ENCODE measurements at places on chromosomes 1 and 21.

DNA sequence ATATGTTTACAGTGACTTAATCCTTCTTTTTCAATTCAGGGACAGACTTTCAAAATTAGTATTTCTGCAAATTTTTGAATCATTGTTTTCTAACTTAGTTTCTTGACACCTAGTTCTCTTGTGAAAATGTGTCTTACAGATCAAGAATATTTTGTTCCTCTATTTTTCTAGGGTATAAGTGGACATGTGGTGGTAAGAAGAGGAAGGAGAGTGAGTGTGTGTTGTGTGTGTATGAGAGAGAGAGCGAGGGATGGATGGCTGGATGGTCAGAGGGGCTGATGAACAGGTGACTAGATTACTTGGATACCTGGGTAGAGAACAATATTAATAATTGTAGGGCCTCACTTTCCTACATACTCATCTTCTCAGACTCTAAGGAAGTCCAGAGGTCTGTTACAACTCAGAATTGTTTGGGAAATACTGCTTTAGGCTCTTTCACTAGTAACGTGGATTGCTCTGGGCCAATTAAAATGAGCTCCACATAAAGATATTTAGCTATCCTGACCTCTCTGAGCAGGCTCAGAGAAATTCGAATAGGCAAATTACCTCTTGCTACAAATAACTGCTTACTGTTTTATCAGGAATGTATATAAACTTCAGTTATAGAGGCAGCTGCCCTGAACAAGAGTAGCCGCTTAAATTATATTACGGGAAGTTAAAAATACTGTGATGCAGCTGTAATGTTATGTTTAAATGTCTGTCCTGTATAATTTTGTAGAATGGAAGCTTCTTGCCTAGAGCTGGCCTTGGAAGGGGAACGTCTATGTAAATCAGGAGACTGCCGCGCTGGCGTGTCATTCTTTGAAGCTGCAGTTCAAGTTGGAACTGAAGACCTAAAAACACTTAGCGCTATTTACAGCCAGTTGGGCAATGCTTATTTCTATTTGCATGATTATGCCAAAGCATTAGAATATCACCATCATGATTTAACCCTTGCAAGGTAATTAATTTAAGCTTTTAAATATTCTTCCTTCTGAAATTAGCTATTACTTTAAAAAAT, 19.7 kb downstream of the GPSM2 start:
- no peak for DNase-seq

DNA sequence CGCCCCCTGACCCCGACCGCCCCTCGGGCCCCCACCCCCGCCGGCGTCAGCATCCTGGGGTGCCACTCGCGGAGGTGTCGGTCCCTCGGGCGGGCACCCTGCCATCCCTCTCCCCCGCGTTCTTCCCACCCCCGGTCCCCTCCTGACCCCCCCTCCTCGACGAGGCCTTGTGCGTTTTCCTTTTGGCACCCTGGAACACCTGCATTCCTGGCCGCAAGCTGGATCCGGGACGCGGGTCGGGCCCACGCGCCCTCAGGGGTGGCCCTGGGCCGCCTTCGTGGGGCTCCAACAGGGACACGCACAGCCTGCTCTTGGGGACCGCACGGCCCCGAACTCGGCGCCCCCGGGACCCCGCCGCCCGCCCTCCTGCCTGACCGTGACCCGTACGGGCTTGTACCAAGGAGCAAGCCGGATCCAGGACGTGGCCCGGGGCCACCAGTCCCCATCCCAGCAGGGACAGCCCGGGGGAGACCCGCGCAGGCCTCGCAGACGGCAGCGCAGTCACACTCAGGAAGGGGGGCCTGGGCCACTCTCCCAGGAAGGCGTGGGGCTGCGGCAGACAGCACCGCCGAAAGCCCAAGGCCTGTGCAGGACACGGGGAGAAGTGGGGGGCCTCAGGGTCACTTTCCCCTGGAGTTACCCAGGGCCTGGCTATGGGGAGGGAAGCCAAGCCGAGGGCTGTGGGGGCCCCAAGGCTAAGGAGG, 579 bp upstream of the SLC19A1 start:
- no peak for DNase-seq

DNA sequence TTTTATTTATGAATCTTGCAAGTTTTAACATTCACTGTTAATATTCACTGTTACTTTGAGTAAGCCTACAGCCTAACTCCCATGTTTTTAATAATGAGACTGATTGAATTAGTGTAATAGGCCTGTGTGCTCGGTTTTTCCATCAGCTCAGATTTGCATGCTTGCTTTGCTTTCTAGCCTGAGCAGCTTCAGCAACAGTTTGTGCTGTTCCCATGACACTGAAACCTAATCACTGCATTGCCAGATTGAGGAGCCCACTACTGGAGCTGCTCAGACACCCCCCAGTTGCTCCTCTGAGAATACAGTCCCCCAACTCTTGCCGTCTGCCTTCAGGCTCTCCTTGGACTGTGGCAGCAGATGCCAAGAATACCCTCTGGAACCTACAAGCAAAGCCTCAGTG, 695.4 kb downstream of the BRINP3 start:
- DNase-seq = no peak

DNA sequence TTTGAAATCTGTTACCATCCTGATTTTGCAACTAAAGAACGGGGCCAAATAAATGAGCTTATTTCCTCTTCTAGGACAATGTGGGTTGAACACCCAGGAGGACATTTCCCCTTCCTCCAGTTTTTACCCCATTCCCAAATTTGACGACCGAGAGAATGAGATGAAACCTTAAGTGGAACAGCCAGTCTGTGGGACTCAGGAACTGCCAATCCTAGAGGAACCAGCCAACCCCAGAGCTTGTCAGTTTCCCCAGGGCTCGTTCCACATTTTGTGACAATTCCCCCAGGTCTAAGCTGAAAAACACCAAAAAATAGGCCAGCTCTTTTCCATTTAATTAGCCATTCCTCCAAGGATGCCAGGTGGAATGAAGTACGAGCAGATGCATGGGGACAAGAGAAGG, 21.3 kb upstream of the MAPKAPK2 start:
- no peak for DNase-seq

GRCh38 chr1:244313346-244313745, 138.4 kb downstream of the ADSS2 start:
- DNase-seq = no peak

GRCh38 chr1:21758614-21759013, 24.3 kb downstream of the USP48 start:
- no peak for DNase-seq

DNA sequence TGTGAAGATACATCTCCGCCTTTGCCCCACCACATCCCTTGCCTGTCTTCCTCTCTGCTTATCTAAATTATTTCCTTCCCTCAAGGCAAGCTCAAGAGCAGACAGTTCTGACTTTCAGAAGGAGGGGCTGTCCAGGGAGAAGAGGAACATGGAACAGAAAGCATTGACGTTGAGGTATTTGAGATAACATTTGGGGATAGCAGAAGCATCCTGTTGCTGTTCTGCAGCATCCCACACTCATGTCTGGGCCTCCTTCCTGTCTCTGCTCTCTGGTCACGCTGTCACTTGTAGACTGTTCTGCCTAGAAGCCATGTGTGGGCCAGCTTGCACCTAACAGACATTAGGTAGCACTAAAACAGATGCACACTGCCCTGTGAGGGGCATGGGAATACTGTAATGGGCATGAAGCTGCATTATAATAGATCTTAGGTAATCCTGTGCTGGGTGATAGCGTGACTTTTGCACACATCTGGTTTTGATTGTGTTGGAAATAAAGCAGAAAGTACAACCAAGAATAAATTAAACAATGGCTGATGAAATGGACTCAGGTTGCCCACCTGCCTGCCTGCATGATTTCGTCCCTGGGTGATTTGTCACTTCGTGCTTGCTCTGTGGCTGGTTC, 660 bp upstream of the RD3 start:
- DNase-seq = no peak

- DNase-seq = no peak
Measured at GRCh38 chr1:182778862-182779261, 10.7 kb upstream of the NPL start.

- DNase-seq = no peak
Measured at GRCh38 chr1:160777486-160778089, 18.4 kb upstream of the LY9 start.

DNA sequence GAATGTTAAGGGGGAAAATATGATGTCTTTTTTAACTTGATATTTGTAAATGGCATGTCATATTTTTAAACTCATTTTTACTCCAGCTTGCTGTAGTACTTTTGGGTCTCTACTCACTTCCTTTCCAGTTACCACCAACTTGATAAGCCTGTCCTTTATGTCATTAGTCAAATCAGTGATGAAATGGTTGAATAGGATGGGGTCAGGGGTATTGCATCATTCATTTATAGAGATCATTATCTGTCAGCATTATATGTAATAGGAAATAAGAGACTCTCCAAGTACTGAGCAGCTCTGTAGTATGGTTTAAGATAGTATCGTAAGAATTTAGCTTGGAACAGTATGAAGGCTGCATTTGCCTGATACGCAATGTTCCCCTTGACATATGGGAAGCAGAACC, 227.3 kb downstream of the BRINP3 start:
- DNase-seq = no peak

GRCh38 chr1:15110128-15110866, 43.2 kb upstream of the TMEM51 start:
- DNase-seq = no peak

GRCh38 chr21:45525153-45525909, 16.9 kb downstream of the SLC19A1 start:
- DNase-seq = no peak

DNA sequence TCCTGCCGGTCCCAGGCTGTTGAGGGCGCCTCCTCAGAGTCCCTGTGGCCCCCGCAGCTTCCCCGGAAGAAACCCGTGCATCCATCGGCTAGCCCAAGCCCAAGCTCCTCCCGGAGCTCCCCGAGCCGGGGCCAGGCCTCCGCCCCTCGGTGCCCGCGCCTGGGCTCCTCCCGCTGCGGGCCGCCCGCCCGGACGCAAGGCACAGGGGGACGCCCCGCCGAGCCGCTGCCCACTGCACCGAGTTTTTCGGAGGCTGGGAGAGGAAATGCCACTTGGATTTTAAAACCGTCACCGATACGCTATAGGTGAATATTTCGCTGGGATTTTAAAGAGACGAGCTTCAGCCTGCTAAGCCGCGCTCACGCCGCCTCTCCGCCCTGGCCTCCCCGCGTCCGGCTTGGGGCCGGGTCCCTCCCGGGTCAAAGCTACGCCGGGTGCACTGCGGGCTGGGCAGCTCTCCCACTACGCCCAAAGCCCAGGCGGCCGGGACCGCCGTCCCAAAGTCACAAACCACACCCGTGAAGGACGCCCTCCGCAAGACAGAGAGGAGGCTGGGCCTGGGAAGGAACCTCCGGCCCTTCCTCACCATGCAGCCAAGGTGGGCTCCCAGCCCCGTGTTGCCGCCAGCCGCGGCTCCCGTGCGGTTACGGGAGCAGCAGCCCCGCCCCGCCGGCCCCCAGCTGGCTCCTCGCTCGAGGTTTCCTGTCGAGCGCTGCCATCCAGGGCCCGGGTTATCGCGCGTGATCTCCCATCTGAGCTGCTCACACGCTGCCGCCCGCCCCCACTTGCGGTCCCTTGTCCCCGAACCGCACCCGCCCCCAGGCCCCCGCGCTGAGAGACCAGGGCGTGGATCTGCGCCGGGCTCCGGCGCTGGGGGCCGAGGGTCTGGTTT, 63.2 kb downstream of the CD247 start:
- peak; percentile 68 for DNase-seq

- DNase-seq = no peak
Measured at GRCh38 chr1:203744075-203744972, 20.7 kb upstream of the LAX1 start.

GRCh38 chr1:230261928-230262650, 164.0 kb downstream of the PGBD5 start:
- DNase-seq = no peak

GRCh38 chr1:101520302-101520701, 283.5 kb downstream of the S1PR1 start:
- no peak for DNase-seq

- no peak for DNase-seq
Measured at GRCh38 chr1:203751051-203751450, 13.9 kb upstream of the LAX1 start.

DNA sequence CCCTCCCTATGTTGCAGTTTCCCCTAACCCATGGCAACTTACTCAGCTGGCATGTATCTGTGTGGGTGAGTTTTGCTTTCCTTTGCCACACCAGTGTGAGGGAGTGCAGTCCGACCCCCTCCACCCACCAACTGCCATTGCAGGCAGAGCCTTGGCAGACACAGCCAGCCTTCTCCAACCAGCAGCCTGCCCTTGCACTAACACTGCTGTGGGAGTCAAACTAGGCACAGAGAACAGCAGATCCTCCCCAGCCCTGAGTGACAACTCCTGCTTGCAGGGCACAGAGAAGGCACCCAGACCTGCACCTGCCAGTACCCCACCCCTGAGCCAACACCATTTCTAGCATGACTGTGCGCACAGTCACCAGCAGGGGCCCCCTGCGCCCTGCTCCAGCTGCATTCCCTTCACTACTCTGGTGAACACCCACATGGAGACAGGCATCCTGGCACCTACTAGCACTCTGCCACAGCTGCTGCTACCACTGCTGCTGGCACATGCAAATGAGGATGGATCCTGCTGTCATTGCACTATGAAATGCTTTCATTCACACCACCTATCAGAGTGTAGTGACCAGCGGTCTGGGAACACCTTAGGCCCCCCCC, 98.4 kb downstream of the MAGI3 start:
- DNase-seq = no peak

- no peak for DNase-seq
Measured at GRCh38 chr21:33945652-33946270, 30.2 kb upstream of the ATP5PO start.

DNA sequence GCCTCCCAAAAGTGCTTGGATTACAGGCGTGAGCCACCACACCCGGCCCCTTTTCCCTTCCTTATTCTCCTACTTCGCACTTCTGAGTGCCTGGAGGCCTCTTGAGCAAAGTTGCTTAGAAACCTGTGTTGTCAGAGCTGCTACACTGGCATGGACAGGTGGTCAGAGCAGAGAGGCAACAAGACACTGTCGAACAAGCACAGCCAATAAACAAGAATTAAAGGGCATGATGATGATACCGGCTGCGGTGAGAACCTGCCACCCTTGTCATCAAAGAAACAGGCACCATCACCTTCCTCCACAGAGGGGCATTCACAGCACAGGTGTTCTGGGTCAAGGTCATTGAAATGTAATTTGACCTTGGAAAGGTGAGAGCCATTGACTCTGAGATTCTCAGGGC, 23.3 kb downstream of the STUM start:
- no peak for DNase-seq

Data from stimulated activated CD8-positive, alpha-beta memory T cell treated with anti-CD3 and anti-CD28 coated beads, Interleukin-4, amount 100 ng/mL, for 4 hours (primary cell).